ENCODE measurements at places on chromosomes 12 and 14.

DNA sequence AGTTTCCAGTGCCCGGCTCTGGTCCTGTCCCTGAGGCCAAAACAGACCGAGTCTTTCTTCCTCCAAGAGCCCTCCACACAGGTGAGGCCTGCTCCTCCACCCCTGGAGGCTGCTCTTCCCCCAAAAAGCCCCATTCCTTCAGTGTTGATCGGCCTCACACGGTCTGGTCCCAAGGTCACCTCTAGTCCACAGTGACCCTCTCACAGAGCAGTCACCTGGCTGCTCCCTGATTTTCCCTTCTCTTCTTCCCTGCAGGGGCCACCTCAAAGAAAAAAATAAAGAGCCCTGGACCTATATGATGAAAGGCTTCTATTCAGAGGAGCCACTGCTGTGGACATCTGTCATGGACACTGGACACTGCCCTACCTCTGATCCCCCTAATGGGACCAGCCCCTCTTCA is 42.5 kb downstream of the TTC7B start:
- no peaks in the 10 kb centered on the region for H3K4me1 ChIP-seq
- no peak overlapping the region for H3K27ac ChIP-seq
- DNase-seq = no peak
- H3K36me3 ChIP-seq = no peaks in the 10 kb centered on the region

- peak overlapping the region; percentile 46 for H3K27ac ChIP-seq
- no peaks in the 10 kb centered on the region for H3K27me3 ChIP-seq
- DNase-seq = no peak
- H3K4me1 ChIP-seq = no peaks in the 10 kb centered on the region
- no peak overlapping the region for H3K4me3 ChIP-seq
Measured at GRCh38 chr14:68938271-68939150, 40.6 kb downstream of the ACTN1 start.

- no peak overlapping the region for H3K27ac ChIP-seq
- no peak for DNase-seq
- no peaks in the 10 kb centered on the region for H3K4me1 ChIP-seq
Measured at GRCh38 chr12:40584763-40585162, 107.5 kb upstream of the CNTN1 start.

DNA sequence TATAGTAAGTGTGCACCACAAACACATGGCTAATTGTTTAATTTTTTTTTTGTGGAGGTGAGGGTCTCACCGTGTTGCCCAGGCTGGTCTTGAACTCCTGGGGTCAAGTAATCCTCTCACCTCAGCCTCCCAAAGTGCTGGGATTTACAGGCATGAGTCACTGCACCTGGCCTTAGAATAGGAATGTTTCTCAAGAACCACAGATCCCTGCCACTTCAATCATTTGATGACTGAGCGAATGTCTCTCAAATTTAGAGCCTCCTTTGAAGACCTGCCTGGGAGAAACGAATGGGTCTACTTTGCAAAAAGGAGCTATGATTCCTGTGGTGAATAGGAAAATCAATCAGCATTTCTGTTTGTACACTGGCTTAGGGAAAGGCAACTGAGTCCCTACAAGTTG is 33.5 kb upstream of the CHST11 start:
- no peaks in the 10 kb centered on the region for H3K4me1 ChIP-seq
- H3K27me3 ChIP-seq = no peaks in the 10 kb centered on the region
- H3K27ac ChIP-seq = no peak overlapping the region

GRCh38 chr12:124538194-124539082 is 29.0 kb downstream of the NCOR2 start:
- no peaks in the 10 kb centered on the region for H3K27me3 ChIP-seq
- H3K4me3 ChIP-seq = no peak overlapping the region
- H3K4me1 ChIP-seq = no peaks in the 10 kb centered on the region
- 0 out of 2 replicates have a peak overlapping the region, but pooled peaks have one; percentile 7 for H3K27ac ChIP-seq
- no peak for DNase-seq

DNA sequence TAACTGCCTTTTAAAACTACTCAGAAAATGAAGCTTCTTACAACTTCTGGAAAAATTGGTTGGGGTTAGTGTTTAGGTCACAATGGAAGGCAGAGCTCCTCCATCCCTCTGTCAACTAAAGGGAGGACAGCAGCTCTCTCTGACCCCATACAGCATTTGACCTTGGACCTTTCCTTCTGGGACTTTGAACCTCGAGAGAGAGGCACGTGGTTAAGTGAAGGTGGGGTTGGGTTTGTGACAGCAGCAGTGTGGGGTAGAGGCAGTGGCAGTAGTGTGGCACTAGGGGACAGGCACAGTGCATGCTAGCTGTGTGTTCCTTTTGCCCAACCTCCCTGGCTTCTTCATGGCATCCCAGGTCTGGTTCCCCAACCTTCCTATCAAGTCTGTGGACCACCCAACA is 9.4 kb upstream of the C12orf75 start:
- peaks cover 3% of the 10 kb centered on the region for H3K4me1 ChIP-seq
- no peaks in the 10 kb centered on the region for H3K36me3 ChIP-seq
- no peak overlapping the region for H3K27ac ChIP-seq
- DNase-seq = peak; percentile 36

- no peaks in the 10 kb centered on the region for H3K36me3 ChIP-seq
- H3K27ac ChIP-seq = no peak overlapping the region
- peaks cover 7% of the 10 kb centered on the region for H3K27me3 ChIP-seq
- H3K4me3 ChIP-seq = no peak overlapping the region
- no peaks in the 10 kb centered on the region for H3K4me1 ChIP-seq
Measured at GRCh38 chr14:55221968-55222367, 30.6 kb upstream of the DLGAP5 start.

DNA sequence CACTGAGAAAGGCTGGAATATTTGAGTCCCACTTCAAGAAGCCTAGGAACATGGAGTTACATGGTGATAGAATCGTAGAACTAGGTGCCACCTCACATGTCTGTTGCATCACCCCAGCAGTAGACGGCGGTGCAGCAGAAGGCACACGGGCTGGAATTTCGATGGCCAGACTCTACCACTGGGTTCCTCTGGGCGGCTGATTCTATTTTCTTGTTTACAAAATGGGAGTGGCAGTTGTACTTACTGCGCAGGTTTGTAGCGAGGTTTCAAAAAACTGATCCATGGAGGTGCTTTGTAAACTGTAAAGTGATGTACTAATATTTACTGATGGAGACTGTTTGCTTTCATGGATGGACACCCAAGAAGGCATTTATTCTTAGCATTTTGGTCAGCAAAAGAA is 45.7 kb downstream of the WDR20 start:
- no peaks in the 10 kb centered on the region for H3K27me3 ChIP-seq
- no peaks in the 10 kb centered on the region for H3K36me3 ChIP-seq
- H3K4me1 ChIP-seq = no peaks in the 10 kb centered on the region
- no peak overlapping the region for H3K4me3 ChIP-seq
- H3K27ac ChIP-seq = no peak overlapping the region
- DNase-seq = no peak

DNA sequence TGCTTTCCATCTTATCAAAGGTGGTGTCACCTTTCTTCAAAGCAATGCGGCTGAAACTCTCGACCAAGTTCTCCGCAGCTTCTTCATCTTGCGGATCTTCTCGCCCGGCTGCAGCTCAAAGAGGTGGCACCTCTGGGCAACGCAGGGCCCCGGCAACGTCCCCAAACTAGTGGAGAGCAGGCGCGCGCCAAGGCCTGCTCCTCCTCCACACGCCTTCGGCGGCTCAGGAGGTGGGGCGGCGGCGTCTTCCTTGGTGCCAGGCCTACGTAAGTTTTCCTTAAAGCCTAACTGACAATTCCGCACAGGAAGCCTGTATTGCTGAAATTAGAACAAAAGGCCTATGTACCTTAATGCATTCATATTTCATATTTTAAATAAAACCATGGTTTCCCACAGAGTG is 112.0 kb downstream of the TMX1 start:
- no peaks in the 10 kb centered on the region for H3K36me3 ChIP-seq
- no peak overlapping the region for H3K4me3 ChIP-seq
- DNase-seq = no peak
- no peak overlapping the region for H3K27ac ChIP-seq
- no peaks in the 10 kb centered on the region for H3K4me1 ChIP-seq

DNA sequence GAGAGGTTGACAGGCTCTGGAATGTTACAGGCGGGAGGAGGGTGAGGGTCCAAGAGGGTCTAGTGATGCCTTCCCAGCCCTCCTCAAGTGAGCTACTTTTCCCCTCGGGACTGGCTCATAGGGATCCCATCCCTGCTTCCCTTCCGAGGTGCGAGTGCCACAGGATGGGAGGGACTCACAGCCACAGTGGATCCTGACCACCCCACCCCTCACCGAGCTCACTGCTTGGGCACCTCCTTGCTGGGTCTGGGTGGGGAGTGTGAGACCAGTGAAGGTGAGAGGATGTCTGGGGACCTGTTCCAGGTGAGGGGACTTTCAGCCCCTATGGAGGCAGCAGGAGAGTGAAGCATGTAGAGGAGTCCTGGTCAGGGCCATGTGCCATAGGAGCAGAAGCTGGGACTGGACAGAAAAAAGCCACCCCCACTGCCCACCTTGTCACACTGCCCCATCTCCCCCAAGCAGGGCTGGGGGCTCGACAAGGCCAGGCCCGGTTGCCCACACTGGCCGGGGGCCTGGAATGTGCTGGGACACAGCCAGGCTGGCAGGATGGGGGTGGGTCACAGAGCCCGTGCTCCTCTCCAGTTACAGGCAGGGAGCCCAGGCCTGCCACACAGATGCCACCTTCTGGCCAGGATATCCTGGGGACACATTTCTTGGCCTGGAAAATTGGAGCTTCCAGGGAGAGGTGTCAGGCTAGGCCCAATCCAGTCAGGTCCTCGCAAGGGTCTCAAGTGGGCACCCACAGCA is 1.7 kb upstream of the TNS2 start:
- no peak overlapping the region for H3K27ac ChIP-seq
- DNase-seq = no peak
- peak overlapping the region; percentile 42 for H3K4me3 ChIP-seq
- H3K36me3 ChIP-seq = no peaks in the 10 kb centered on the region

DNA sequence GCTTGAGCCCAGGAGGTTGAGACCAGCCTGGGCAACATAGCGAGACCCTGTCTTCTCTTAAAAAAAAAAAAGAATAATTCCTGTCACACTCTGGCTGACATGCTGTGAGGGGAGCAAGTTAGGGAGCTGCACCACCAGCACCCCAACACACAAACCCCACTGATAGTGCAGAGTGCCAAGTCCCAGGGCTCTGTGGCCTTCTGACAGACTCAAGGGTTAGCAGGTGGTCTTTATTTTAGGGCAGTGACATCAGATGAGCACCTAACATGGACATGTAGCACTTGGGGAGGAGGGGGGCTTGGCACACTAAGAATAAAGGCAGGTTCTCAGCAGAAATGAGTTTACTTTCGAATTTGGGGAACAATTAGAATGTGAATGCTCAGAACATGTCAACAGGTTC is 6.8 kb downstream of the USP5 start:
- peaks cover 5% of the 10 kb centered on the region for H3K4me1 ChIP-seq
- peaks cover 93% of the 10 kb centered on the region for H3K36me3 ChIP-seq
- H3K27ac ChIP-seq = no peak overlapping the region
- H3K27me3 ChIP-seq = no peaks in the 10 kb centered on the region
- H3K4me3 ChIP-seq = no peak overlapping the region

Measured in DND-41 (cell line).